Stimulated activated CD8-positive, alpha-beta memory T cell treated with anti-CD3 and anti-CD28 coated beads, Interleukin-2, amount 100 ng/mL, for 1 hour (primary cell): ENCODE measurements at places on chromosomes 6 and 20.

GRCh38 chr6:167058261-167058660 is 59.1 kb downstream of the CEP43 start:
- DNase-seq: no peak

DNA sequence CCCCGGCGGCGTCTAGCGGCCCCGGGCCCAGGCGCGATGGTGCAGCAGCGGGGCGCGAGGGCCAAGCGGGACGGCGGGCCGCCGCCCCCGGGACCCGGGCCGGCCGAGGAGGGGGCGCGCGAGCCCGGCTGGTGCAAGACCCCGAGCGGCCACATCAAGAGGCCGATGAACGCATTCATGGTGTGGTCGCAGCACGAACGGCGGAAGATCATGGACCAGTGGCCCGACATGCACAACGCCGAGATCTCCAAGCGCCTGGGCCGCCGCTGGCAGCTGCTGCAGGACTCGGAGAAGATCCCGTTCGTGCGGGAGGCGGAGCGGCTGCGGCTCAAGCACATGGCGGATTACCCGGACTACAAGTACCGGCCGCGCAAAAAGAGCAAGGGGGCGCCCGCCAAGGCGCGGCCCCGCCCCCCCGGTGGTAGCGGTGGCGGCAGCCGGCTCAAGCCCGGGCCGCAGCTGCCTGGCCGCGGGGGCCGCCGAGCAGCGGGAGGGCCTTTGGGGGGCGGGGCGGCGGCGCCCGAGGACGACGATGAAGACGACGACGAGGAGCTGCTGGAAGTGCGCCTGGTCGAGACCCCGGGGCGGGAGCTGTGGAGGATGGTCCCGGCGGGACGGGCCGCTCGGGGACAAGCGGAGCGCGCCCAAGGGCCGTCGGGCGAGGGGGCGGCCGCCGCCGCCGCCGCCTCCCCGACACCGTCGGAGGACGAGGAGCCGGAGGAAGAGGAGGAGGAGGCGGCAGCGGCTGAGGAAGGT is 715 bp downstream of the SOX12 start:
- DNase-seq: no peak

GRCh38 chr6:112415366-112415765 is 68.2 kb downstream of the RFPL4B start:
- DNase-seq: no peak

DNA sequence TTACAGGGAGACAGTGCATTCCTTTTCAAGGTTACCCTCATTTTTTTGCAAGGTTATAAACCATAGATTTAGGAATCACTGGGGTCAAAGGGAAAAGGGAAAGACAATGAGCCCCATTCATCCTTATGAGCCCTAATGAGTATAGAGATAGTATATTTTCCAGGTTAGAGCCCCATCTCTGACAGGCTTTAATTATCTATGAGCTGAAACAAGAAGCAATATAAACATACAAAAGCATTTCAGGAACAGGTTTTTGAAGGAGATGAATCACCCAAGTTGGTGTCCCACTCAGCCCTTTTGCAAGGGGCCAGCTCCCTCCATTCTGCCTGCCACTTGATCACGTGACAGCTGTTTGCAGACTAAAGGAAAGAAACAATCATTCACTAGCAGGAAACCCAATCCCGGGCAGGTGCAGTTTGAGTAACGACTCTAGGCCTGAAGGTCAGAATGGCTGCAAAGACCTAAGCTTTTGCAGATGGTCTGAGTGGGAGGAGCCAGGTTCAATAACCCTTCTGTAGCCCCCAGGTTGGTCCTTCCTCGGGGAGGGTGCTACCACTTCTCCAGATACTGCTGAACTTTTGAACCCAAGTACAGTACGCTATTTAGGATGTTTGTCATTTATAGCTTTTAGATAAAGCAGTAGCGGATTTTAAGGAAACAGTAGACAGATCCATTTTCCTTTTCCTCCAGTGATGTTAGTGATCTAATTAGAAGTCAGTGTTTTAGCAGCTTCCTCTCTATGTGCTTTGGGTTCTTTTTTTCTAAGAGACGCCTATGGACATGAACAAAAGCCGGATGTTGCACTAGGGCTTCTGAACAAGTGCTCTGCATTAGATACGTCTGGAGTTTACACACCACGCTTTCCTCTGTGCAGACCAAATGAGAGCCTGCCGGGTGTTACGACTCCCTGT is 253.2 kb downstream of the SOX4 start:
- DNase-seq: no peak

- no peak for DNase-seq
Measured at GRCh38 chr20:33110147-33110825, 30.8 kb downstream of the BPIFB4 start.

DNA sequence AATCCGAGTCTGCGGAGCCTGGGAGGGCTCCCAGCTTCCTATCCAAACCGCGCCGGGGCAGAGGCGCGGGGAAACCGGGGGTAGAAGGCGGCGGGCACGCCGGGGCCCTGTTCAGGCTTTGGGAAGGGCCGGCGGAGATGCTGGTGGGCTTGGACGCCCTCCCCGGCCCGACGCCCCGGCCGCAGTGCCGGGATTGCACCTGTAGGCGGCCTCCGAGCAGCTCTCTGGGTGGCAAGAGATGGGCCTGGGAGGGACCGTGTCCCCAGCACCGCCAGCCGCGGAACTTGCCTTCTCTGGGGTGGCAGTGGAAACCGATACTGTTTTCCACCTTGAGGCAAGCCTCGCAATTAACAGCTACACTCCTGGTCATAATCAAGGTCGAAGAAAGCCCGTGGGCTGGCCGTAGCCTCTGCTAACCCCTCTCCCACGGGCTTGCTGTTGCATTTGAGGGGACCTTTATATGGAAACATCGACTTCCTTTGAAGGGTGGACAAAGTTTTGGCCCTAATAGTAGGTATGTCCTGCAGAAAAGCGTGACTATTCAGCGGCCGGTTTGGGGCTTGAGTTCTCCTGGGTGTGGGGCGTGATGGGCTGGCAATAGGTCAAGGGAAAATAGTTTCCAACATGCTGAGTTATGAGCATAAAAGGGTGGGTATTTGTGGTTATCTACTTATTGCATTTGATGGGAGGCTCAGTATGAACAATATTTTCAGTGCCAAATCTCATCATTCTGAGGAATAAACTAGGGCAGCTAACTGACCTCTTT is 1.1 kb upstream of the JAG1 start:
- DNase-seq: no peak

DNA sequence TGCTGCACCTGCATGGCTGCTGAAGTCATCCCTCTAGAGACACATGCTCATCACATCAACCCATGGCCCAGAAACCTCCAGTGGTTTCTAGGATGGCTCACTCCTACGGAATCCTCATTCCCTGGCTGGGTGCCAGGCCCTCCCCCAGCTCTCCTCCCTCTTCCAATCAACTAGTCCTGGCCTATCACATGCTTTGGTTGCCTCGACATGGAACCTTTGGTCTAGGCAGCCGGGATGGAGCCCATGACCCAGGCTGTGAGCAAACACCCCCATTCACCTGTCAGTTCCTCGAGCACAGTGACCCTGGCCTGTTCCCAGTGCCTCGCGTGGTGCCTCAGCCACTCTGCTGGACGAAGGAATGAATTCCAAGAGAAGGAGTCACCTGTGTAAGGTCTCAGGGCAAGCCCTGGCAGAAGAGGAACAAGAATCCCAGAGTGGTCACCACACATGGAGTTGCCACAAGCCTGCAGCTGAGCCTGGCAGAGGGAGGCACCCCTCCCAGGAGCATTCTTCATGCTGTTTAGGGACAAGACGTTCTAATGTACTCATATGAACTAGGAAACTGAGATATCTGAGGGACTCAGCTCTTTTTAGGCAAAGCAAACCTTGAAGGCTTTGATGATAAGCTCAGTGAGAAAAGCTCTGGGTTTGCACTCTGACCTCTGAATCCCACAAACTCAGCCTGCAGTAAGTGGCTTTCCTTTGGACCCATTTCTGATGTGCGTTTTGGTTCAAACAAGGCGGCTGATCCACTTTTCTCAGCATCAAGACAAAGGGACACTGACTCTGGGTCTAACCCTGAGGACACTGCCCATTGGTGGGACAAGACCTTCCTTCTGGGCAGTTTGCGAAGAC is 40.2 kb downstream of the PPP1R3G start:
- DNase-seq: no peak

- DNase-seq: no peak
Measured at GRCh38 chr20:50323209-50323608, 132.6 kb downstream of the CEBPB start.

GRCh38 chr20:60095456-60095855 is 137.2 kb downstream of the CDH26 start:
- DNase-seq: no peak

- DNase-seq: no peak
Measured at GRCh38 chr6:141464490-141464889, 668.2 kb upstream of the GJE1 start.

- no peak for DNase-seq
Measured at GRCh38 chr6:125611573-125612344, 137.7 kb upstream of the HEY2 start.

GRCh38 chr20:57904314-57905105 is 194.7 kb upstream of the PMEPA1 start:
- DNase-seq: no peak

DNA sequence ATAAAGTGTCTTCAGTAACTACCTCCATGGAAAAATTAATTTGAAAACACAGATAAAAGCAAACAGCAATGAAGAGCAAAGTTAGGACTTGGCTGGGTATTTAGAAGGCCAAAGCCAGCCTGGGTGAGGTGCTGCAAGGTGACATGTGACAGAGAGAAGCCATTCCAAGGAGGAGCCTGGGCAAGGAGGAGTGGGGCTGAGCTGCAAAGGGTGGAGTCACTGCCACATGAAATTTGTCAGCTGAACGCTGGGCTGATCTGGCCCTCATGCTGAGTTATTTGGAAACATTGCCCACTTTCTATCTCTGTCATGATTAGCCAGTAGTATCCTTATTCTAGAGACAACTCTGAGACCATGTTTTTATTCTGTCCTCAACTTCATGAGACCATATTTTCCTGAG is 76.3 kb downstream of the PERP start:
- DNase-seq: no peak

DNA sequence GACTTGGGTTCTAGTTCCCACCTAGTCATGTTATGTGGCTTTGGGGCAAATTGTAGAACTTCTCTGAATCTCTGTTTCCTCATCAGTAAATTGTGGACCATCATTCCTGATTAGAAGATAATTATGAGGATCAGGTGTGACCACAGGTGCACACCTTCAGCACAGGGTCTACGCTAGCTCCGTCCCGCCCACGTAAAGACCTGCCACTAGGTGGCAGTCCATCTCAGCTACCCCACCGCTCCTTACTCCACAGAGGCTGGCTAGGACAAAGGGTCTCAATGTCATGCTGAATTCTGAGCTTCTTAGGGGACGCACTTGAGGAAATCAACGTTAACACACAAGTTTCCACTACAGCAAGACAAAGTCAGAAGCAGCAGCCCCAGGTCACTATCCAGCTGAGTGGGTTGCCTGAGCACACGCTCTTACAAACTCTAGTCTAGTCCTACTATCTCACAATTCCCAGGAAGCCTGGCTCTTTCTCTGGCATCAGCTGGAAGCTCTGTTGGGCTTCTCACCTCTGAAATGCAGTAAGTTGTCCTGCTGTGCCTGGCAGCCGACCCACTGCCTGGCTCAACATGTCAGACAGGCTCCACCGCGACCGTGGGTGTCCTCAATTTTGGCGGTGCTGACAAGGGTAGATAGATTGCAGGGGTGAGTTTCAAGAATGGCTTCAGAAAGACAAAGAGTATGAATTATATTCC is 2.0 kb upstream of the PLCG1 start:
- peak; percentile 27 for DNase-seq

GRCh38 chr6:2667617-2668016 is 83.1 kb downstream of the MYLK4 start:
- no peak for DNase-seq

DNA sequence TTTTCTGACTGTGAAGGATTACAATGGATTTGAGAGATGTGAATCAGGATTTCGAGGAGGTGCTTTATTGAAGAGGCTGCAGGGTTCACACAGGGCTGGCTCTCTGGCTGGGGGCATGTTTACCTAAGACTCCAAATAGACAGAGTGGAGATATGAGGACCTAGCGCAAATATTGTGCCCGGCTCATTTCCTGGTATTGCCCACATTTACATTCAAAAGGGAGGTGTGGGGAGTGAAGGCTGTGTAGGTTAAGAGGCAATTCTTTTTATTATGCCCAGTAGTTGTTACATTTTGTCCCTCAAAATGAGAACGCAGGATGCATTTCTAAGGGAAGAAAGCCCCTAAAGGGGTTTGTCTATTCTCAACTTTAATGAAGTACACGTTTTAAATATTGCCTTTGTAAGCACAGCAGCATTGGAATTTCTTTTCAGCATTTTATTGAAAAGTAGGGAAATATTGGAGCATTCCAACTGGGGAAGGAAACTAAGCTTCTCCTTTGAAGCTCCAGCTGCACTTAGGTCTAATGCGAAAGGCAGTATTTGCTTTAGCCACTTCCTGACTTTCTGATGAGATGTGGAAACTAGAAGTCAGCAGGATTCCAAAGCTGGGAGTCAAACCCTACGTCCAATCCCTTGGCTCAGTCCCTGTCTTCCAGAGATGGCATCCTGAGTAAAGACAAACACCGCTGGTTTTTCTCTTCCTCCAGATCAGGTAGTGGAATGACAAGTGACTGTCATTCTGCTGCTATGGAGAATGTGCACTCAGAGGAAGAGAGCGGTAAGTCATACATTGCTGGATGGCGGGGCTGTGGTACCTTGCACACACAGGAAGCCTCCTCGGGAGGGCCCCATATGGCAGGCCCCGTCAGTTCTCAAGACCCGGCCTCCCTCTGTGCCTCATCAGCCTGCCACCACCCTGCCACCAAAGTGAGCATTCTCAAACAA is 70.7 kb downstream of the MYB start:
- DNase-seq: no peak

GRCh38 chr6:39962831-39963230 is 28.6 kb upstream of the MOCS1 start:
- no peak for DNase-seq

- DNase-seq: no peak
Measured at GRCh38 chr20:3068986-3069900, 2.2 kb upstream of the OXT start.

DNA sequence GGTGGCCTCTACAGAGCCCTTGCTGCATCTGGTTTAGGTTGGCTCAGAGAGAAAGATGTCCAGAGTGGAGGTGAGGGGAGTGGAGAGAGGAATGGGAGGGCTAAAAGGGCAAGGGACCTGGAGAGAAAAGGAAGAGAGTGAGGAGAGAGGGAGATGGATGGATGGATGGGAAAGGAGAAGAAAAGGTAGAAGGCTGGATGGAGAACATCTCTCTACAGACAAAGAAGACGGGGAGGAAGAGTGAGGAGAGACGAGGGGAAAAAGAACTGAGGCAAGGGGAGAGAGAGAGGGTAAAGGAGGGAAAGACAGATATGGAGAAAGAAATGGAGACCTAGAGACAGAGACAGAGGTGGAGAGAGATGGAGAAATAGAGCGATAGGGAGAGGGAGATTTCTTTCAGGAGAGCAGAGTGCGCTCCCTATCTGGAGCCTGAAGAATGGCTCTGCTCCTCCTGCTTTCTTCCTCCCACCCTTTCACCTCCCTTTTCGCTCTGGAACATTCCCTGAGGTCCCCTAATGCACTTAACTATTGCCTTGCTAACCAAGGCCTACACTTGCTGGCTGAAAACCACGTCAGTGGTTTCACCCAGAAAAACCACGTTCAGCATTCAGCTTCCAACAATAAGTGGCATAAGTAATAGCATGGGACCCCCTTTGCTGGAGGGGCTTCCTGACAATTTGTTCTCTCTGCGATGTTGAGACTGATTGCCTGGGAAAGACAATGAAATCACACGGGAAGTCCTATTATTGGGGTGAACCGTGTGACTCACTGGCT is 286.3 kb downstream of the CDH26 start:
- no peak for DNase-seq

GRCh38 chr20:7866285-7866684 is 74.0 kb downstream of the HAO1 start:
- DNase-seq: no peak

GRCh38 chr6:147117011-147117410 is 87.2 kb upstream of the STXBP5 start:
- no peak for DNase-seq
